GM03348 (cell line): ENCODE measurements at places on chromosomes 3 and 15.
A peak's percentile ranks its signal among the peaks of the same experiment; 100 is the strongest.

GRCh38 chr3:187921391-187922074, 176.3 kb upstream of the BCL6 start:
- DNase-seq = no peak

- no peak for DNase-seq
Observed at GRCh38 chr15:91508633-91509032, 344.9 kb upstream of the SLCO3A1 start.

- no peak for DNase-seq
Observed at GRCh38 chr3:50620420-50620819, 3.5 kb downstream of the MAPKAPK3 start.

DNA sequence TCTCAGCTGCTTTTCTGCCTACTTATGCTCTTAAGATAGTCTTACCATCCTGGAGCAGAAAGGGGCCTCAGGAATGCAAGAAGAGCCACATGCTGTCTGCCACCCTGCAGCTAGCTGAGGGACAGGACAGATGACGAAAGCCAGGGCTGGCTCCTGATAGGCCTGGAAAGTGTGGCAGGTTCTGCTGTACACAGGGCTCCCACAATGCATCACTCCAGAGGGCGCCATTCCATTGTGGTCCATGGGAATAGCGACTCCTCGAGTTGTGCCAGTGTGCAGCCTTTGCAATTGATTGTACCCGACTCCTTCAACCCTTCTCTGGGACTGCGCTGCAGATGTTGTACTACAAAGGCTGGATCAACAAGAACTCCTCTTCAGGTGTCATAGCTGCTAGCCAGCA, 11.2 kb downstream of the ACAN start:
- no peak for DNase-seq

DNA sequence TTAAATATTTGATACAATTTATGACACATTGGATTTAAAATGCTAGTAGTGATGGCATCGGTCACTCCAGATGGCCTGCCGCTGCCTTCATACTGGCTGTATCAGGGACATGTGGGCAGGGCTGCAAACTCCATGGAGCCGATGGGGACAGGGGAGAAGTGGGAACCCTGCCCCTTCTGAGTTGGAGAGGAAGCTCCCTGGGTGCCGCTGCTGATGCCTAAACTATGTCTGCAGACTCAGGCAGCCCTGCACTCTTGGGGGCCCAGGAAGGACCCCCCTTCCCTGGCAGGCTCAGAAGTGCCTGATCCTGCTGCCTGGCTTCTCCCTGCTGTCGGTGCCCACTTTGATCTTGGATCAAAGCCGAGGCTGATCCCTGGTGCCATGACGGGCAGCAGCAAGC, 1522.1 kb downstream of the OTOL1 start:
- DNase-seq = no peak

GRCh38 chr3:50441424-50442217, 61.8 kb downstream of the CACNA2D2 start:
- DNase-seq = no peak

DNA sequence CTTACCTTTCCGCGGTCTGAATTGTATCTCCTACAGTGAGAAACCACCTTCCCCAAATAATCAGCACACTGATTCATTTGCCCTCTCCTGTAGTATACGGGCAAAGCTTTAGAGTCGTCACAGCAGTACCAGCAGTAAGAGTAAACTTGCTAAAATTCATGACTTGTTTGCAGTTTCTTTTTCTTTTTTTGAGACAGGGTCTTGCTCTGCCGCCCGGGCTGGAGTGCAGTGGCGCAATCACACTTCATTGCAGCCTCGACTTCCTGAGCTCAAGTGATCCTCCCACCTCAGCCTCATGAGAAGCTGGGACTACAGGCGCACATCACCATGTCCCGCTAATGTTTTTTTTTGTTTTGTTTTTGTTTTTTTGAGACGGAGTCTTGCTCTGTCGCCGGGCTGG, 11.9 kb downstream of the SCAMP5 start:
- no peak for DNase-seq

DNA sequence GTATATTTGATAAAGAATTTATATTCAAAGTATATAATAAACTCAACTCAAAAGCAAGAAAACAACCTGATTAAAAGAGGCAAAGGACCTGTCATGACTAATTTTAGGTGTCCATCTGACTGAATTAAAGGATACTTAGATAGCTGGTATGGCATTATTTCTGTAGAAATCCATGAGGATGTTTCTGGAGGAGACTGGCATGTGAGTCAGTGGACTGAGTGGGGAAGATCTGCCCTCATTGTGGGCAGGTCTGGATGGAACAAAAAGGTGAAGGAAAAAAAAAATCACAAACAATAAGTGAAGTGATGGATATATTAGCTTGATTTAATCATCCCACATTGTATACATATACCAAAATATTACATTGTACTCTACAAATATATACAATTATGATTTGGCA, 16.6 kb downstream of the ANKRD28 start:
- DNase-seq = no peak

DNA sequence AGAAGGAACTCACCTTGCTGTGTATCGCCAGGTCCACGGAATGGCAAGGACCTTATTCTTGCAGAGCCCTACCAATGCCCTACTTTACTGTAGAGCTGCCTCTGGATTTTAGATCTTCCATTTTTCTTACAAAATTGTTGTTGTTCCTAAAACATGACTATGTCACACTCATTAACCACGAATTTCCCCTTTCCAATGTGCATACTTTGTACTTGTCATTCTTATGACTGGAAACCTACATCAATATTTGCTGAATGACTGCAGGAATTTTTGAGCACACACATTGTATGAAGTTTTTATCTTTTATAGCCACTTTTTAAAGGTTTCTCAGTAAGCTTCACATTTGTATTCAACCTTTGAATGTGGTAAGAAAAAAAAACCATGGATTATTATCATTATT, 35.9 kb upstream of the CMSS1 start:
- no peak for DNase-seq

DNA sequence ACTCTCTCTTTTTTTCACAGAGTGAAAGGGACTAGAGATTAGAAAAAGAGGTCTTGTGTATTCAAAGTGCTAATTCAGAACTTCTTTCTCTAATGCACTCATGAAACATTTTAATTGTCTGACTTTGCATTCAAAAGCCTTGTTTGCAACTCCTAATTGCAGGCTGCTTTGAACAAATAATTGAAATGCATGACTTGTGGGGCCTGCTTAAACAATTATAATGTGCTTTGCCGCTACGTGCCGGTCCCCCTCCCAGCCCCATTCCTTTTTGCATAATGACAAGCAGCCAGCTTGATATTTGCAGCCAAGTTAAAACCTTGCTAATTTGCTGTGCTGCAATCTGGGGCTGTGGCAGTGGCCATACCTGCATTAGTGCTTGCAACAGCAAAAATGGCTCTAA, 114.5 kb downstream of the FOXB1 start:
- DNase-seq = no peak

DNA sequence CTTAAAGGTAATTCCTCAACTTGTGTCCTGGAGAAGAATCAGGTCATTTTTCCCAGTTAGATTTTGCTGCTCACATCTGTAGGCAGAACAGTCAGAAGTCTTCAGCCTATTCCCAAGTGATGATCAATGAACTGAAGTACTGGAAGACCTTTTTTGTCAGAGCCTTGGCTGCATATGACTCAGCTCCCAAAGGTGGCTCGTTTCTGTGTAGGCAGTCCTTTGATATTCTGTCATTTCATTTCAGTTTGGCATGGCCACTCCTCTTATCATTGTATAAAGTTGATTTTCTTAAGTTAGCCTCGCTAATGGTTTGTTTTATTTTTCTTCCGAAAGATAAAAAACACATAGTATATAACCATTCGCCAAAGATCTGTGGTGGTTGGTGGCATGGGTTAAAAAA, 90.7 kb downstream of the KLHL25 start:
- no peak for DNase-seq

- DNase-seq = no peak
Observed at GRCh38 chr15:77033417-77033728, 37.5 kb downstream of the TSPAN3 start.

DNA sequence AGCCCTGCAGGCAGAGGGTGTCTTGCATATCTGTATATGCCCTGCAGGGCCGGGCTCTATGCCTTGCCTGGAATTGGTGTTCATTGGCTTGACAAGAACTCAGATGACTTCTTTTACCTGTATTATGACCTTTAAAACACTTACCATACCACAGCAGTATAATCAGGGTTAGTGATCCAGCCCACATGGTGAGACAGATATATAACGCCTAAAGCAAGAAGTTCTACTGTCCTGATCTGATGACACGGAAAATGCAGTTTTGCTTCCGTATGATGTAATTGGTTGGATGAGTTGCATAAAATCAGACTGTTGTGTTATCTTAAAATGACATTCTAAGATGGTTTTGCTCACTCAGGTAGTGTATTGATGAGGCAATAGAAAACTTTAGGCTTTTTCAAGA, 9.4 kb downstream of the CCDC174 start:
- DNase-seq = no peak

- DNase-seq = no peak
Observed at GRCh38 chr15:101396484-101397261, 92.8 kb downstream of the PCSK6 start.

DNA sequence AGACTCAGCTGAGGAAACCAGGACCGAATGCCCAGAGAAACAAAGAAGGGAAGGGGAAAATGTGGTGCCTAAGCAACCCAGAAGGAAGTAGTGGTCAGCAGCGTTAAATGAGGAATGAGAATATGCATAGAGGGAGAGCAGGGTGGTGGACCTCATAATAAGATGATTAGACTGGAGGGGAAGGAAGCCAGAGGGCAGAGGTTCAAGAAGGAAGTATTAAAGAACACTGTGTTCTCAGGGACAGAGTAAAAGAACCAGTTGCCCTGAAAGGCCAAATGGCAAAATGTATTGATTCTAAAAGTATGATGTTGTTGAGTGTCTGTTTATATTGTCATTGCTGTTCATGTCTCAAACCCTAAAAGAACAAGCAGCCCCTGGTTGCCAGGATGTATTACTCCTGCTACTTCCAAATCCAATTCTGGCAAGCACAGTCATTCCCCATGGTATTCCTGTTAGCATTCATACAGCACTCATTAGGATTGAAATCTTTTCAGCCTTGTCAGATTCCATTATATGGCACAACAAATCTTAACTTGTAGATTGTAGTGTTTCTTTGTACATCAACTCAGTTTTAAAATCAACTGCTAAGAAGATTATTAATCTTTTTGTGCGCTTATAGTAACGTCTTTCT, 23.4 kb downstream of the P2RY1 start:
- DNase-seq = no peak

DNA sequence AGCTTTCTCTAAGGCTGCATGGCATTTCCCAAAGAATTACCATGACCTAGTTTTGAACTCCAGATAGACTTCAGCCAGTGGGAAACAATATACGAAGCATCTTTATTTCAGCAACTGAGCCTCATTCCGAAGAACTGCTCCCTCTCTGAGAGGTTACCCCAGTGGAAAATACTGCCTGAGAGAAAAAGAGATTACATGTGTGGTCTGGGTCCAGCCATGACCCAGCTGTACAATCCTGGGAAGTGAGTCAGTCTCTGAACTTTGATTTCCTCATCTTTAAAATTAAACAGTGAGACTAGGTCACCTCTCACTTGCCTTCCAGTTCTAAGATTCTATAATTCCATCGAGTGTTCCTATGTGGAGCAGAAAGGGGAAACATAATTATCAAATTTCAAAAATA, 42.4 kb downstream of the TNIK start:
- DNase-seq = peak; percentile 47

DNA sequence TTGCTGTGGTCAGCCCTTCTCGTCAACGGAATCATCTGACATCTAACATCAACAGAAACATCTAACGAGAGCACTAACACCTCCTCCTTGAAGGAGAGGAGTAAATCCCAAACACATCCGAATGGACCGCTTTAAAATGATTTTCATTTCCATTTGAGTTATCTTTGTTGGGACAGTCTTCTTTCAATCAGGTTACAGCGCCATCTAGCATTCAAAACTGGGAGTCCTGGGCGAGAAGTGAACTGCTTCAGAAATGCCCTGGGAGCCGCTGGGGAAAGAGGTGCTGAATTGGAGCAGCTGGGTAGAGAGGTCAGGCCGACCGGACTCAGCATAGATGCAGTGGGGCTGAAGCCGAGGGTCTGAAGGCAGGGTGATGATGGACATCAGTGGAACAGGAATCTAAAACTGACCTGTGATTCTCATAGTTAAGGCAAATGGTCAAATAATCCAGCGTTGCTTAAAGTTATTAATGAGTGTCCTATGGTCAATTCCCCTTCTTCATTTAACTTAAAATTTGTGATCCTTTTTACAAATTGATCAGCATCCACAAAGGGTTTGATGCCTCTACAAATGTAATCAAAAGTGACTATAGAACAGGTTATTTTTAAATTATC, 170.0 kb upstream of the NDN start:
- DNase-seq = peak; percentile 42

DNA sequence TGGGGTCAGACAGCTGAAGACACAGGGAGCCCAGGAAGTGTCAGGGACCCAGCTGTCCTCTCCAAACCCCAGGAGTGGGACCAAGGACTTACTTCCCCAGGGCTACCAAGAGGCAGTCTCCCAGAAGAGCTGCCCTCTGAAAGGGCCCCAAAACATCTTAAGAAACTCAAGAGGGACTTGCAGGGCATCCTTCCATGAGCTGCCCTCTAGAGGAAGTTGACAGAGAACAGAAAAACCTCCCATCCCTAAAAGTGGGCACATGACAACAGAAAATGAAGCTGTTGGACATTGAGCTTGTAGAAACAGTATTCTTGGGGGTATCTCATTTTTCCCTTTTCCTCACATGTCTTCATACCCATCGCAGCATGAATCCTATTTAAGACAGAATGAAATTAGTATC, 58.9 kb downstream of the MECOM start:
- no peak for DNase-seq

GRCh38 chr15:74799255-74799855, 13.3 kb upstream of the LMAN1L start:
- DNase-seq = no peak

- DNase-seq = peak; percentile 92
Observed at GRCh38 chr15:41930221-41930866, 36.5 kb upstream of the SPTBN5 start.

DNA sequence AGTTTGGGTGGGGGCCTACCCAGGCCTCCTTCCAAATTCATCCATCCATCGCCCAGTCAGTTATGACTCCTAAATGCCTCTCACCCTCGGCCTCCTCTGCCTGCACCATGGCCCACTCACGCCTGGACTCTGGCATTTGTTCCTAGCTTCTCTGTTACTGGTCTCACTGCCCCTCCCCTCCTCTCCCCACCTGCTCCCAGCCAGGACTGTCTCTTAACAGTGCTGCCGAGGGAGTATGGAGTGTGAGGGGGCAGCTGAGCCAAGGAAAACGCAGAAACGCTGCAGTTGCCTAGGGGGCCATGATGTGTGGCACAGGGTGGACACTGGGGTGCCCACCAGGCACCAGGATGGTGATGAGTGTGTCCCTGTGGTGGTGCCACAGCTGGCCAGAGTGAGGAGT, 3.1 kb downstream of the RCCD1 start:
- DNase-seq = no peak

DNA sequence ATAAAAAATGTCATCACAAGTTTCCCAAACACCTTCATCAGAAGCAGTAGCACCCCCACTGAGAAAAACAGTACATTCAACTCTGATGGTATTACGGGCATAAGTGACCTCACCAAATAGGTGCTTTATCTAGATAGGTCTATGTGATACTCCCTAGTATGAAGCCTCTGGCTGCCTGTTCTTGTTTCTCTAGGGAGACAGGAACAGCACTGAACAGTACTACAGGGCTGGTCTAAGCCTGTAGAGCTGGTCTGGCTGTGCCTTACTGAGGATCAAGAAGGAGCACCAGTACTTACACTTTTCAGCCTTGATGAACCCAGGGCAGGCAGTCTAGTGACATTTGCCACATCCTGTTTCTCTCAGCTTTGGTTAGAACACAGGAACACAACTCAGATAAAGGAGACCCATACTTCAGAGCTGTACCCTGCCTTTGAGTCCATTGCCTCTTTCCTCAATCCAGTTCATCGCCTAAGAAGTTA, 35.9 kb downstream of the OXNAD1 start:
- no peak for DNase-seq

- no peak for DNase-seq
Observed at GRCh38 chr15:46644501-46645481, 1010.0 kb downstream of the SQOR start.
